WTC11 (cell line): ENCODE measurements at places on chromosomes 2 and 18.

- DNase-seq: no peak
Observed at GRCh38 chr2:46796031-46796430, 119.6 kb downstream of the MCFD2 start.

DNA sequence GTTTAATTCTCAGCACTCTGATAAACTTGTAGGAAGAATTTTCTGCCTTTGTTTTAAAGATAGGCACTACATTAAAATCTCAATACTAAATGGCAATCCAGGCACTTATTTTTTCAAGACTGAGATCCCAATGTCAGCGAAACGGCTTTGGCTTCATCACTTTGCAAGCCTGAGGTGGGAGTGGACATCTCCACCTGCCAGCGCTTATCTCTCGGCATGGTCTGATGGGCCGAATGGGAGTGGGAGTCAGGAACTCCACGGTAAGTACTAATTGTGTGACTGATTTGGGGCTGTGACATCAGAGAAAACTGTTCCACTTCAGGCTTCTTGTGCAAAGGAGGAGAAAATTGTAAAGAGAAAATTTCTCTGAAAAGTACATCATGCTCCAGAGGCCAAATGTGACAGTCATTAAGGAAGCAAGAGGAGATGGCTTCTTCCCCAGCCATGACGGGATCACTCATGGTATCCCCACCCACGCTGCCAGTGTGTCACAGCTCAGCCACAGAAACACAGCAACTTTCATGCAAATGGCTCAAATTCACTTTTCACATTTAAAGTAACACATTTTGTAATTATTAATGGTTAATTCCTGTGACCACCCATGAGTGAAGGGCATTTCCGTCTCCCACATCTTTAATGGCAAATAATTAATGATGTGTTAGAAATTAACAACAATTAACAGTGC is 385.5 kb upstream of the HNRNPA3 start:
- DNase-seq: no peak

- no peak for DNase-seq
Observed at GRCh38 chr2:8790739-8791162, 46.7 kb downstream of the KIDINS220 start.

DNA sequence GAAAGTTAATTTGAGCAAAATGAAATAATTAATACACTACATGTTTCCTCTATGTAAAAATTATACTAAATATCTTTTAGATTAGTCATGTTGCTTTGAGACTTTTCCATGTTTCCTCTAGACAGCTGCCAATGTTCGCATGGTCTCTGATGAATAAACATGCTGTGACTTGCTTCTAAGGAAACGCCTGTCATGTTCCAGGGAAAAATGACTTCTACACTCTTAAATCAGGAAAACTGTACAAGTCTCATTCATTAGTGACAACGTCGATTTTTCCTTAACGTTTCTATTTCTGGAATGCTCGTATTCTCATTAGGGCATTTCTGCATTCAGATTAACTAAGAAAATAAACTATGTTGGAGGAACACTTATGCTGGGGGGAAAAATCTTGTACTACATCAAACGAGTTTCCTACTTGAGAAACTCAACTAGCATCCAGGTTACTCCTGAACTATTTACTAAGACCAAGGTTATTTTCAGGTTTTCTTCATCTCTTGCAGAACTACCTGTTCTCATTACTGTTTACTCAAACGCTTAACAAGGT is 1.6 kb downstream of the COBLL1 start:
- DNase-seq: no peak

- no peak for DNase-seq
Observed at GRCh38 chr2:34069604-34070003, 470.5 kb upstream of the FAM98A start.

- no peak for DNase-seq
Observed at GRCh38 chr2:217445723-217446122, 557.1 kb downstream of the TNS1 start.

GRCh38 chr18:66226782-66227181 is 377.1 kb downstream of the CDH19 start:
- DNase-seq: no peak

DNA sequence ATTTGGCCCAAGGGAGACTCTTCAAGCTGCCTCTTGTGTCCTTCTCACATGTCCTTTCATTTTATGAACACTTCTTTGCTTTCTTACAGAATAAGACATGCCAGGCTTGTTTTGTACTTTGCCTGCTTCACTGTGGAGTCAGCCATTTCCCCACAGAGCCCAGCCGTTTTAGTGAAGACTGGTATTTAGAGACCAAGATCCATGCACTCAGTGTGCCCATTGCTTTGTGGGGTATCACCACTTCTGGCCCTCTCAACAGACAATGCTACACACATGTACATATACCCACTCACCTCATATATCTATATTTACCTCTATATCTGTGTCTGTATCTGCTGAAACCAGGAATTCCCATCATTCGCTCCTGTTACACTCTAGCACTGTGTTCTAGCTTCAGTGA is 74.1 kb downstream of the FARP2 start:
- no peak for DNase-seq

DNA sequence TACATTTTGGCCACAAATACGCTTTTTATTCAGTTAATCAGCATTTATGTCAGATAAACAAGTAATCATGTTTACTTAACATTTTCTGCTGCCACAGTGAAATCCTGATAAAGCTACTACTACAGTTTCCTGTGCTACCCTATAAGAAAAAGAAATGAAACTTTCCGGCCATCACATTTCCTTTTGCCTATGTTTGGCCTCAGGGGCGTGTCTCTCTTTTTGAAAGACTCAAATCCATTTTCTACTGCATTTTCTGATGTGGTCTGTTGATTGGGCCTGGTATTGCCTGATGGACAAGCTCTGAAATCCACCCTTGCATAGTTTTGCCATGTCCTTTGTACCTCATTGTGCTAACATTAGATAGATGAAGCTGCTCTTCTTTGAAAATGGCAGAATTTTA is 152.6 kb downstream of the AGPS start:
- no peak for DNase-seq

GRCh38 chr2:200225951-200226350 is 80.5 kb upstream of the SPATS2L start:
- DNase-seq: no peak

GRCh38 chr2:120929829-120930228 is 194.2 kb downstream of the GLI2 start:
- DNase-seq: no peak

GRCh38 chr2:30218338-30218713 is 13.0 kb upstream of the LBH start:
- DNase-seq: no peak

GRCh38 chr2:229601396-229601795 is 113.0 kb downstream of the DNER start:
- no peak for DNase-seq

DNA sequence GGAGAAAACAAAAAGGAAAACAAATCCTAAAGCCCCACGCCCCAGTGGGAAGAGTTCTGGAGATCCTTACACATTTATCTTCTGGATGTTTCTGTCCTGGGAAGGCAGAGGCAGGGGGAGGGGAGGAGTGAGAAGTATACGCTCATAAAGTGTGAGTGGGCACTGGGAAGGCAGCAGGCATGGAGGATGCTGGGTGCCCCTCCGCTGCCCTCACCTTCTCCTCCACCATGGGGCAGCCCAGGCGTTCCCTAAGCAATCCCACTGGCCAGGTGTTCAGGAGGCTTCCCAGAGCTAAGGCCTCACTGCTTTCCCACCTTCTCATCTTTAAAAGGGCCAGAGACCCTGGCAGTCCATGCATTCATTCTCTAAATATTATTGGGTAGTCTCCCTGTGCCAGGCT is 112.0 kb upstream of the SMAD2 start:
- no peak for DNase-seq

DNA sequence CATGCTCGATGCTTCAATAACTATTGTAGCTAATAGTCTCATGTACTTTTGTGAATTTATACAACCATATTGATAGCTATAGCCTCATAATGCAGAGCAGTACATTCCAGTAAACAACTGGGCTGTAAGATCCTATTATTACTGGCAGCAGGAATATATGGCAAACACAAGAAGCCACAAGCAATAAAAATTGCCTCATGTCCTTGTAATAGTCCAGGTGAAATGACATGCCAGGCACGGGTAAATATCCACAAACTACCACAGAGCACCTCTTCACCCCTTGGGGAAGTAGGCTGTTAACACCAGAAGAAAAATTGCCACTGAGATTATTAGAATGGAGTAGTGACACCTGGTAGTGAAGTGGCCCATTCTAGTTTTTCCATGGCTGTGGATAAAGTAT is 158.3 kb downstream of the MTX2 start:
- DNase-seq: no peak

DNA sequence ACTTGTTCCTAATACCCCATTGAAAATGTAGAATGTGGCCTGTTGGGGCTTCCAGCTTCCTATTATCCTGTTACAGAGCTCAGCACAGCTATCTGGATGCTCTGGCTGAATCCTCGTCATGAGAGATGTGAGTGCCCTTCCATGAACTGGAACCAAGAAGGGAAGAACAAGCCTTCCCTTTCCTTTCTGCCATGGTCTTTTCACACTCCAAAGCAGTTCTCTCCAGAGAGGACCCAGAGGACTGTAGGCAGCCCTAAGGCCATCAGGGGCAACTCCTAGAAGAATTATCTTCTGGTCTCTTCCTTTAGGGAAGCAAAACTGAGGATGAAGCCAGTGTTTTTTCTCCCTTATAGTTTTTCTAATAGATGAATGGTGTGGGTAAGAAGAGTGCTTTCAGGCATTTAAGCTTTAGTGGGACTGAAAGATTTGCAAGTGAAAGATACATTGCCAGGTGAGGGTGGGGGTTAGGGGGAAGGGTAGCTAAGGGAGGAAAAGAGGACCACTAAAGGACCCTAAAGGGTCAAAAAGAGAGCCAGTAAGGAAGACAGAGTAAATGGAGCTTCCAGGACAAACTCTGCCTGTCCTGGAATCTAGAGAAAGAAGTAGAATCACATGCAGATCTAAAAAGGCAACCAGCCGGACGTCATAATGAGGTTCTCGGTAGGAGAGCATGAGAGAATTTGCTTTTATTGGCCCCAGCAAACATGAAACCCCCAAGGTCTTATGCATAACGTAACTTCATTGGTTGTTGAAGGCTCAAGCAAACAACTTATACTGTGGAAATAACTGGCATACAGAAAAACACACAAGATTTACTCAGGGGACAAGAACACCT is 12.4 kb upstream of the XPO1 start:
- DNase-seq: no peak

GRCh38 chr18:12049978-12050811 is 43.4 kb upstream of the ANKRD62 start:
- DNase-seq: no peak

DNA sequence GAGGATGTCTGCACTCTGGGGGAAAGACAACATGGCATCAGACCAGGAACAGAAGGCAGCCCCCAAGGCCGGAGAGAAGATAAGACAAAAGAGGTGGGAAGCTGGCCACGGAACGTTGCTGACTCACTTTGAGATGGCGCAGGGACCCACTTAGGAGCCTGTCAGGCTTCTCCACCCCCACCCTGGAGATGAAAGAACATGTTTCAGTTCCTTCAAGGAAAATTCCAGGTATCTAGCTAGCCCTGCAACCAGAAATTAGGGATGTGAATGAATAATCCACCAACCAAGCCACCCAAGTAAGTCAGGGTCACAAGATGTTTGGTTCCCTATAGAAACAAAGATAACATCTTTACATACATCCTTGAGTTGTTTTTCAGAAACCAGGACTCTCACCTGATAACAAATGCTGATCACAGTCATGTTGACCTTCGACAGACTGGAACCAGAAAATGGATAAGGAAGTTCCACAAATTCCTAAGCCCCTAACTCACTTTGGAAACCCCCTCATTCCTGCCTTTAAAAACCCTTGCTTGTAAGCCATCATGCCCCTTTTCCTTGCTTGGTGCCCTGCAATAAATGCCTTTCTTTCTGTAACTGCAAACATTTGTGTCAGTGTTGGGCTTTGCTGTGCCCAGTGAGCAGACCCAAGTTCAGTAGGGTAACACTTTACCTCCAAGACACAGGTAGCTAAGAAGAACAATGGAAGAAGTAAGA is 31.9 kb downstream of the PSTPIP2 start:
- DNase-seq: no peak

DNA sequence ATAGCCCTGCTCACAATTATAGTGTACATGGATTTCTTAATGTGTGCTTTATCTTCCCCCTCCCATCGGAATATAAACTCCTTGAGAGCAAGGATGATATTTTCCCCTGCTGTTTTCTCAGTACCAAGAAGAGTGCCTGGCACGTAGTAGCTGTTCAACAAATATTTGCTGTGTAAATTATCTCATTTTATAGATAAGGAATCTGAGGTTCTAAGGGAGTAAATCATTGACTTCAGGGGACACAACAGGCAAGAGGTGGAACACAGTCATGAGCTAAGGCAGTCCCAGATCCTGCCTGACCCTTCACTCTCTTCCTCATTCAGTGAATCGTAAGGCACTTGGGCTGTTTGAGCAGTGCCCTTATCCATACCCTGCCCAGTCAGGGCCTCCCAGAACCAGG is 187.3 kb upstream of the TNP1 start:
- no peak for DNase-seq

- no peak for DNase-seq
Observed at GRCh38 chr2:3041841-3042600, 335.6 kb downstream of the EIPR1 start.

GRCh38 chr2:122179492-122180165 is 424.2 kb downstream of the TSN start:
- DNase-seq: no peak

DNA sequence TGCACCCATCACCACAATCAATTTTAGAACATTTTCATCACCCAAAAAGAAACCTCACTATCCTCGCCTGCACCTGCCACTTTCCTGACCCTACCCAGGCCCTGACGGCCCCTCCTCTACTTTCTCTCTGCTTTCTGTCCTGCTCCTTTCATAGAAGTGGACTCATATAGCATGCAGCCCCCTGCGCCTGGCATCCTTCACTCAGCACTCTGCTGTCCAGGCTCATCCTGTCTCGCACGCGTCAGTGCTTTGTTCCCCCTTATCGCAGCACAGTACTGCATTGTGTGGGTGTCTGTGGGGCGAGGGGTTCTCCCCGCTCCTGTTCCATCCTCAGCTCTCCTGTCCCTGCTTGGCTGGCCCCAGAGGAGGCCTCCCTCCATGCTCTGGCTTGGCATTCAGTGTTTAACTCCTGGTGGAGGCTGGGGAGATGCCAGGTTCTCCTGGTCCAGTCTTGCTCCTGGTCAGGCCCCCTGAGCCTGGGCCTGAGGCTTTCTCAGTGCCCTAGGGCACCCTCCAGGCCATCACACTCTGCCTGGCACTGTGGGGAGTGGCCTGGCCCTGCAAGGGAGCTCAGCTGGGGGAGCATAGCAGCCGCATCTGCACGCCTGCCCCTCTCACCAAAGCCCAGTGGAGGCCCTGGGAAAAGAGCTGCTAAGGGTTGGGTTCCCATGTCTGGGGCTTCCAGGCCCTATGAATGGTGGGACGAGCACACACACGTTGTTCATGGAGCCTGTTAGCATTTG is 6.6 kb upstream of the TUBB6 start:
- no peak for DNase-seq
